ENCODE measurements at places on chromosomes 12 and 14. TPM values are rescaled to one million over a fixed set of nuclear protein-coding genes. Genes with fewer than 3 reads are reported as not detected.

Gene MIP
- not detected for polyA plus RNA-seq

Gene LRP1-AS
- polyA plus RNA-seq = not detected

Gene EGLN3
- 9.3 TPM for polyA plus RNA-seq

Gene DAO
- polyA plus RNA-seq = not detected

Gene CARMIL3
- 0.76 TPM for polyA plus RNA-seq

Gene ARHGDIB
- 78.5 TPM for polyA plus RNA-seq

Gene SIX6
- not detected for polyA plus RNA-seq

Gene OTX2
- polyA plus RNA-seq = not detected

Gene PSMB5
- 349 TPM for polyA plus RNA-seq

Gene COL2A1
- polyA plus RNA-seq = not detected

Gene IGF1
- polyA plus RNA-seq = not detected

Gene SLC4A8
- polyA plus RNA-seq = 1.1 TPM

Gene RASSF3
- polyA plus RNA-seq = 9.6 TPM

Gene CLEC7A
- polyA plus RNA-seq = 0.62 TPM

Gene GSKIP
- 51.1 TPM for polyA plus RNA-seq
